ENCODE measurements at places on chromosomes 2 and 18. TPM values are rescaled to one million over a fixed set of nuclear protein-coding genes. Genes with fewer than 3 reads are reported as not detected.

GRCh38 chr2:160920061-160920460 lies 240.2 kb upstream of the TANK start:
- H3K36me3 ChIP-seq = no peaks in the 10 kb centered on the region
- no peaks in the 10 kb centered on the region for H3K4me1 ChIP-seq
- H3K27ac ChIP-seq = no peak overlapping the region
- no peak overlapping the region for H3K4me3 ChIP-seq

DNA sequence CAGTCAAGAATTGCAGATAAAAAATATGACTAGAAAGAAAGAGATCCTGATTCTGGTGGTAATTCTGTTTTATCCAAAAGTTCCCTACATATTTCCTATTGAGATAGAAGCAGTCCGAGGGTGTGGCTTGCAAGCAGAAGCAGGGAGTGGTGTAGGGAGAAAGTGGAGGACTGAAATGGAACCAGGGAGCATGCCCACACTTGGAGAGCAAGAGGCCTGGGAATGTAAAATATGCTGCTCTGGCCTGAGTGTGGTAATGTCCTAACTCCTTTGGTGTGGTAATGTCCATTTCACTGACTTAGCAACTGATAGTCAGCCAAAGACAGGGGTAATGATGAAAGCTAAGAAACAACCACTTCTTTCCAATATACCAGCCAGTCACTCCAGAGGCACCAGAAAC lies 30.1 kb upstream of the FMNL2 start:
- H3K4me1 ChIP-seq = no peaks in the 10 kb centered on the region
- no peak for DNase-seq
- H3K27ac ChIP-seq = no peak overlapping the region
- no peaks in the 10 kb centered on the region for H3K36me3 ChIP-seq

- no peak overlapping the region for H3K4me3 ChIP-seq
- no peaks in the 10 kb centered on the region for H3K27me3 ChIP-seq
- no peak for DNase-seq
These were observed 215.6 kb downstream of the ARHGAP15 start for GRCh38 chr2:143344780-143345179.

DNA sequence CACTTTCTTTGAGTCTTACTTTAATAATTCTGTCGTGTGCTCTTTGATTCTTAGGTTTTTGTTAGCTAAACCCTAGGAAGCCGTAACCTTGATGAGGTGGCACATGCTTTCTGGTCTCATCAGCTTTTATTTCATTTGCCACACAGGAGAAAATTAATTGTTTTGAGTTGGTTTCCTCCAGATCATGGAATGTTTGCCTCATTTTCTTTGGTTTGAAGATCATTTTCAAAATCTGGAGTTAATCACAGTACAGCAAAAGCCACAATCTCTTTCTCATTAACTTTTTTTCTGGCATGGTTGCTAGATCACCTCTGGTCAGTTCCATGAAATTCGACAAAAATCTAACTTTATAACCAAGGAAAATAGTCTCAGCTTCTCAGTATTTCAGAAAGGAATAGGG lies 182.9 kb downstream of the MYO1B start:
- H3K27ac ChIP-seq = no peak overlapping the region
- H3K4me3 ChIP-seq = no peak overlapping the region
- H3K27me3 ChIP-seq = no peaks in the 10 kb centered on the region
- no peaks in the 10 kb centered on the region for H3K36me3 ChIP-seq

The EVA1A gene
- total RNA-seq = 31.3 TPM
